ENCODE measurements at places on chromosomes 1 and 21.

GRCh38 chr1:217968085-217968484 lies 317.0 kb upstream of the RRP15 start:
- no peak overlapping the region for H3K4me3 ChIP-seq
- H3K4me1 ChIP-seq = no peaks in the 10 kb centered on the region
- no peak for DNase-seq
- no peak overlapping the region for H3K27ac ChIP-seq
- no peaks in the 10 kb centered on the region for H3K36me3 ChIP-seq
- no peaks in the 10 kb centered on the region for H3K27me3 ChIP-seq

- H3K27me3 ChIP-seq = no peaks in the 10 kb centered on the region
- H3K4me1 ChIP-seq = no peaks in the 10 kb centered on the region
- no peak for DNase-seq
- H3K27ac ChIP-seq = no peak overlapping the region
- H3K36me3 ChIP-seq = no peaks in the 10 kb centered on the region
These were observed 59.3 kb upstream of the LHX8 start for GRCh38 chr1:75074831-75075395.

- no peaks in the 10 kb centered on the region for H3K27me3 ChIP-seq
- H3K4me1 ChIP-seq = no peaks in the 10 kb centered on the region
- DNase-seq = no peak
- no peak overlapping the region for H3K4me3 ChIP-seq
These were observed 54.9 kb upstream of the RGS7 start for GRCh38 chr1:241411776-241412338.

GRCh38 chr1:81453367-81453703 lies 347.4 kb upstream of the ADGRL2 start:
- no peaks in the 10 kb centered on the region for H3K36me3 ChIP-seq
- H3K4me1 ChIP-seq = no peaks in the 10 kb centered on the region
- no peak for DNase-seq
- H3K27me3 ChIP-seq = no peaks in the 10 kb centered on the region

DNA sequence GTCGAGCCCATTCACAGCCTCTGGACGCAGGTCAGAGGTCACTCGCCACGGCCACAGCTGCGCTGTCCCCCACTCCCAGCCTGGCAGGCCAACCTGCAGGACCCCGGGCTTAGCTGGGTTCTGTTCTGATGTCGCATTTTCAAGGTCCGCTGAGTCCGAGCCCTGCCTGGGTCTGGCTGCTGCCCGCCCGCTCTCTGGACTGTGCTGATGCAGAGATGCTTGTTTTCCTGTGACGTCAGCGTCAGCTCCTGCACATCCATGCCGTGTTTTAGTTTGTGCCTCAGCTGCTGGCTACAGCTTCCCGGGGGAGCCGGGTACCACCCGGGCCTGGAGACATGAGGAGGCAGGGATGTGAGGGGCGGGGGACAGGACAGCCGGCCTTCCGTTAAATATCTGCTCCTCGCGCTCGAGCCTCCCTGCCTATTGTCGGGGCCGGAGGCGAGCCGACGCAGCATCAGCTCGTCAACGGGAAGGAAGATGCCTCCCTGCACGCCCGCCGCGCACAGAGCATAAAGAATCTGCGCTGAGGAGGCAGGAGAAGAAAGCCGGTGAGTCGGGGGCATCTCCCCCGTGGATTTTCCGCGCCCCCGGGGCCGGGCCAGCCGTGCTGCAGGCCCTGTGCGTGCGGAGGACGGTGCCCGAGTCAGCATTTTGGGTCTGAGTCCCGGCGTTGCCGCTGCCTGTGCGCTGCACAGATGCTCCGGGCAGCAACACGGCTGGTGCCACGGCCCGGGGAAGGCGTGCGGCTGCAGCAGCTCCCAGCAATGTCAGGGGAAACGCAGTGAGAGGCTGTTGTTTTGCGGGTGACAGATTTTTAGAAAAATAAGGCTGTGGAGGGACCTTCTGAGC lies 23.4 kb downstream of the PRKCZ start:
- peak; percentile 37 for DNase-seq
- no peak overlapping the region for H3K27ac ChIP-seq
- H3K4me1 ChIP-seq = no peaks in the 10 kb centered on the region
- H3K4me3 ChIP-seq = no peak overlapping the region
- peaks cover 84% of the 10 kb centered on the region for H3K27me3 ChIP-seq
- H3K36me3 ChIP-seq = no peaks in the 10 kb centered on the region

- H3K36me3 ChIP-seq = no peaks in the 10 kb centered on the region
- H3K27ac ChIP-seq = no peak overlapping the region
- H3K4me1 ChIP-seq = no peaks in the 10 kb centered on the region
- H3K27me3 ChIP-seq = no peaks in the 10 kb centered on the region
- peak; percentile 43 for DNase-seq
These were observed 150.3 kb downstream of the HMGB4 start for GRCh38 chr1:34013958-34014737.

DNA sequence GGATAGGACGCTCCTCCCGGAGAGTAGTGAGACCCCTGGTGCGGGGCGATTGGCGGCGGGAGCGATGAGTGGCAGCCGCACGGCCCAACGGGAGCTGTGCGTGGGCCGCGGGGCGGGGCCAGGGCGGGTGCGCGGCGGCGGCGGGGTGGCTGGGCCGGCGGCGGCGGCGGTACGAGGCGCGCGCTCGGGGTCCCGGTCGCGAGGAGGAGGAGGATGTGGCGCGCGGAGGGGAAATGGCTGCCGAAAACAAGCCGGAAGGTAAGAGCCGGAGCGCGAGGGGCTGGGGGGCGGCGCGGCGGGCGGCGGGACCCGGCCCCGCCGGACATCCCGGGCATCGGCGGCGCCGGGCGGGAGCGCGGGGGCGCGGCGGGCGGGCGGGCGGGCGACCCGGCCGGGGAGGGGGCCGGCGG lies at the start of gene CAMTA1:
Gene CAMTA1, plus strand, starts transcription at position 137 of the 410 bp plus-strand sequence. Its CDS starts 77 bp downstream, at position 214.
- peaks cover 13% of the 10 kb centered on the region for H3K4me1 ChIP-seq
- 0 out of 3 replicates have a peak, but pooled peaks cover 4% of the 10 kb centered on the region for H3K36me3 ChIP-seq
- no peaks in the 10 kb centered on the region for H3K27me3 ChIP-seq
- peak within 1 kb of the TSS; percentile 97 for H3K27ac ChIP-seq

- H3K27ac ChIP-seq = no peak overlapping the region
- no peaks in the 10 kb centered on the region for H3K27me3 ChIP-seq
- H3K4me3 ChIP-seq = no peak overlapping the region
- peaks cover 6% of the 10 kb centered on the region for H3K4me1 ChIP-seq
These were observed 108.7 kb upstream of the ACTRT2 start for GRCh38 chr1:2912424-2913061.

- no peaks in the 10 kb centered on the region for H3K27me3 ChIP-seq
- H3K27ac ChIP-seq = peak overlapping the region; percentile 53
- no peaks in the 10 kb centered on the region for H3K36me3 ChIP-seq
- H3K4me1 ChIP-seq = peaks cover 23% of the 10 kb centered on the region
- DNase-seq = peak; percentile 88
These were observed 7.1 kb downstream of the PHLDA3 start for GRCh38 chr1:201461645-201462441.

DNA sequence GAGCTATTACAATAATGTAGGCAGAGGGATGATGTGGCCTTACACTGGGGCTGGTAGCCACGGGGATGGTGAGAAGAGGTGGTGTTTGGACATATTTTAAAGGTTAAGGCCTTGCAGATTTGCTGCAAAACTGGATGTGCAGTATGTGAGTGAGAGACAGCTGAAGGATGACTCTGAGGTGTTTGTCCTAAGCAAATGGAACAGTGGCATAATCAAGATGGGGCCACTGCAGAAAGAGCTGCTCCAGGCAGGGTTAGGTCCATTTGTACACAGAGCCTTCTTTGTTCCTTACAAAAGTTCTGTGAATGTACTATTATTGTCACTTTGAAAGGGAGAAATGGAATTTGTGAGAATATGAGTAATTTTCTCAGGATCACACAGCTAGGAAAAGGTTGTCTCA lies 220.4 kb upstream of the ZP4 start:
- H3K27me3 ChIP-seq = no peaks in the 10 kb centered on the region
- no peak overlapping the region for H3K4me3 ChIP-seq
- no peak overlapping the region for H3K27ac ChIP-seq

DNA sequence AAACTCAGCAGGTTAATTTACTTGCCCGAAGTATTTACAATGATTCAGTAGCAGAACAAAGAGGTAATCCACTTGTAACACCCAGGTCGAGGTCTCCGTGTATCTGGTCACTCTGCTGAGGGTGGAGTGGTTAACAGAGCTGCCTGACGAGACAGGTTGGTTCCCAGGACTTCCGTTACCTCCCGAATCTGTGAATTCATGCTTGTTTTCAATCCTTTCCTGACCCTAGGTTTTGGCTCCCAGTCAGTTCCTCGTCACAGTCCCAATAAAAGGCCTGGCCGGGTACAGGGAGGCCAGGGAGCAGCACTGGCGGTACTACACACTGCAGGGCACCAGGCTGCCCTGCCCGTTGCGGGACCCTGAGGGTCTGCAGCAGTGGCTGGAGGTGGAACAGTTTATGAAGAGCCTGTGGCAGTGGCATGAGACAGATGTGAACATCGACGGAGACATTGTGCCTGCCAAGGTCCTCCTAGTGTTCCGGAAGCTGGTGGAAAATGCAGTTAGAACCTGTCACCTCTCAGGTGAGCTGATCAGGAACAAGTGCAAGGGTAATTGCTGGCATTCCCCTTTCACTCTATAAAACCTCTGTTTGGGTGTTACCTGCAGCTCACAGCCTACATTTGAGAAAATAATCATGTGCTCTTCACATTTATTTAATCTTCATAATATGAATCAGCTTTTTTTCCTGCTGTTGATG lies 12.8 kb downstream of the MAB21L3 start:
- H3K27ac ChIP-seq = no peak overlapping the region
- H3K36me3 ChIP-seq = no peaks in the 10 kb centered on the region
- no peak overlapping the region for H3K4me3 ChIP-seq
- DNase-seq = no peak

DNA sequence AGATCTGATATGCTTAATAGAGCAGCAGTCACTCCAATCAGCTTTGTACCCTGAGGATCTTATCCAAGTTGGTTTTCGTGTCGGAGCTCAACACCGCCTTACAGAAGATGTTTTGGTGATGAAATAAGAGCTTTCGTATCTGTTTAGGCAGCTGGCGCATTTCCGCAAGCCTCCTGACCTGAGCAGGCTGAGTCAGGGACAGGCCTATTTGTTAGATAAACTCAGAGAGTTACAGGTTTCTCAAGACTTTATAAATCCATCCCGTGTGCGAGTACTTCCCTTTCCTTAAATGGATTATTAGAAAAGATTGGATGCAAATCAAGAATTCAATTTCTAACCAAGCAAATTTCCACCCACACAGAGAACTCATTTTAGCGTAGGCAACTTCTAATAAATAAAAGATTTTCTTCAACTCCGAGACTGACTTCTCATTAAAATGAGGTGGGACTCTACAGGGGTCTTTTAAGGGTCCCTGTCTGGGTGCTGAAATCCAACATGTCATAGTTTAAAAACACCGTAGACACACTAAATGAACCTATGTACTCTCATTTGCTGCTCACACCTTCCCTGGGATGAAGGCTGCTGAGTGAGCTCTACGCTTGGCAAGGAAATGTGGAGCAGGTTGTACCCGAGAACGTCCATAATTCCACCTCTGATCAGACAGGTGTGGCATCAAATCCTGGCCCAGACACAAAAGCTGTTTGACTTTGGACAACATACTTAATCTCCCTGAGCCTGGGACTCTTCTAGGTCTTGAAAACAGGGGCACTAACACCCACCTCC lies 106.9 kb upstream of the F3 start:
- no peak overlapping the region for H3K4me3 ChIP-seq
- H3K27ac ChIP-seq = no peak overlapping the region
- peak; percentile 21 for DNase-seq
- H3K36me3 ChIP-seq = no peaks in the 10 kb centered on the region
- no peaks in the 10 kb centered on the region for H3K4me1 ChIP-seq

- no peak for DNase-seq
- no peak overlapping the region for H3K27ac ChIP-seq
- H3K36me3 ChIP-seq = no peaks in the 10 kb centered on the region
- no peak overlapping the region for H3K4me3 ChIP-seq
- no peaks in the 10 kb centered on the region for H3K27me3 ChIP-seq
These were observed 68.3 kb downstream of the PLA2G4A start for GRCh38 chr1:186897008-186897407.

DNA sequence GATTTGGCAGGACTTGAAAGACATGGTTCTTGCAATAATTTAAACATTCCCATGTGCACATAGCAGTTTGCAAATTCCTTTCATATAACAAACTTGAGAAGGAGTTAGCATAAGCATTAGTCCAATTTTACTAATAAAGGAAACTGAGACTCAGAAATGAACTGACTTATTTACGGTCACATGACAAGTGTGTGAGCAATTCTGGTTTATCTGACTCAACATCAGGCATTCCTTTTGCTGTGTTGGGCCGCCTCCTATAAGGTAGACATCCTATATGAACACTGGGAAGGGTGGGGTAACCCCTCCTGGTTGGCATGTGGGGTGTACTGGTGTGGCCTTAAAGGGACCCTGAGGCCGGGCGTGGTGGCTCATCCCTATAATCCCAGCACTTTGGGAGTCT lies 8.5 kb upstream of the CPT2 start:
- no peak overlapping the region for H3K4me3 ChIP-seq
- H3K36me3 ChIP-seq = no peaks in the 10 kb centered on the region
- H3K27me3 ChIP-seq = no peaks in the 10 kb centered on the region
- H3K27ac ChIP-seq = no peak overlapping the region

DNA sequence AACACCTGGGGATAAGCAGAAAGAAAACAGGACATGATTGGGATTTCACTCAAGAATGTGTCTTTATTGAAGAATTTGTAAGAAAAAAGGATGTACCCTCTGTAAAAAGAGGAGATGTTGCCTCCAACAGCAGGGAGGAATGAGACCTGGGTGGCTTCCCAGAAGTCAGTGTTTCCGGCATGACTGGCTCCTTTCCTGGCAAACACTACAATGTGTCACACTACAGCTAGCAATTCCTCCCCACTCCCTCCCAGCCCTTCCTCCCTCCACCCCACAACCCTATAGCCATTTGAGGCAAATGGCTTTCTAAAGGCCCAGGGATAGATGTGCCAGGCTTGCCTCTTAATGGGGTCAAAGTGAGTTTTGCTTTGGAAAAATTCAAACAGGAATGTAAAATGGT lies 11.5 kb upstream of the COL8A2 start:
- H3K27me3 ChIP-seq = no peaks in the 10 kb centered on the region
- peaks cover 48% of the 10 kb centered on the region for H3K36me3 ChIP-seq
- no peak overlapping the region for H3K4me3 ChIP-seq
- no peak for DNase-seq
- peaks cover 6% of the 10 kb centered on the region for H3K4me1 ChIP-seq

DNA sequence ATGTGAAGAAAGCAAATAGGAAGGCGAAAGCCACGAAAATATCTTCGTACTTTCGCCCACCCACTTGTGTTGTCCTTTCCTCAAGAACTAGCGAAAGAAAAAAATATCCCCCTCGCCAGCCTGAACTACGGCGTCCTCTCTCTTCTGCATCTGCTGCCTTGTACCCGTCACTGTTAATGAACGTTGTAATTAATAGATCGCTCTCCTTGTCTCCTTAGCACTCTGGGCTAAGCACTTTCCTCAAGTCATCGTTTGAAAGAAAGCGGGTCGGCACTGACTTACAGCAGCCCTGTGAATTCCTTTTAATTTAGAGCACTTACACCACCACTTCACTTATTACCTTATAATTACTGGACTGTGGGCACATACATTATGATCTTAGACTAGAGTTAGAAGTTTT lies 44.1 kb downstream of the ESRRG start:
- H3K27me3 ChIP-seq = no peaks in the 10 kb centered on the region
- no peaks in the 10 kb centered on the region for H3K36me3 ChIP-seq
- no peak overlapping the region for H3K4me3 ChIP-seq
- H3K27ac ChIP-seq = no peak overlapping the region
- no peak for DNase-seq
- no peaks in the 10 kb centered on the region for H3K4me1 ChIP-seq
